Activated T-helper 2 cell treated with anti-CD3 and anti-CD28 coated beads, Interferon-gamma antibody, Interleukin-2, Interleukin-4, amounts not matched to agents 10 μg/mL and 5 μg/mL and 100 μg/mL, durations not matched to agents 14 hours and 24 hours and 36 hours (primary cell): ENCODE measurements at places on chromosomes 11 and 22.

- DNase-seq = no peak
These were observed 65.5 kb upstream of the THY1 start for GRCh38 chr11:119488256-119488995.

DNA sequence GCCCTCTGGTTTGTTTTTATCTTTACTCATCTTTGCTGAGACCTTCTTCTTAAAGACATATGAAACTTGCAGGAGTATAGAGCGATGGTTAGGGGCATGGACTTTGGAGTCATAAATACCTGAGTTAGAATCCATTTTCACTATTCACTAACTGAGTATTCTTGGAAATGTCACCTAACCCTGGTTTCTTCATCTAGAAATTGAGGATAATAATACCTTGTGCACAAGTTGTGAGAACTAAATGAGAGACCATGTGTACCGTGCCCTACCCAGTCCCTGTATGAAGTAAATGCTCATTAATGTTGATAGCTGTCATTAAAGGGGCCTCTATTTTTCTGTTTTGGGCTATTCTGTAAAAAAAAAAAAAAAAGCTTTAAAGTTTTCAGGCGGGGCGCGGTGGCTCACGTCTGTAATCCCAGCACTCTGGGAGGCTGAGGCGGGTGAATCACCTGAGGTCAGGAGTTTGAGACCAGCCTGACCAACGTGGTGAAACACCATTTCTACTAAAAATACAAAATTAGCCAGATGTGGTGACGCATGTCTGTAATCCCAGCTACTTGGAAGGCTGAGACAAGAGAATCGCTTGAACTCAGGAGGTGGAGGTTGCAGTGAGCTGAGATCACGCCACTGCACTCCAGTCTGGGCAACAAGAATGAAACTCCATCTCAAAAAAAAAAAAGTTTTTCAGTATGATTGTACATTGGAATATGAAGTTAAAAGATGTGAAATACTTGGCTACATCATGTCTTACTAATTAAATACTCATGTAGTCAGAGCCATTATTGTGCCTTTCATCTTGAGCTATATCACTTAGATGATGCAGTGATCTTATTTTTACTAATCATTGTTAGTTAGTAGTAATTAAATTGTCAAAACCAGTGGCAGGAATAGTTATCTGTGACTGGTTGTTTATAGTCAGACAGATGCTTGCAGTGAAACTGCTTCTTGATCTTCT, 95.0 kb downstream of the AMOTL1 start:
- DNase-seq = no peak

- no peak for DNase-seq
These were observed 24.8 kb upstream of the TSKU start for GRCh38 chr11:76758311-76758710.

- no peak for DNase-seq
These were observed 69.1 kb upstream of the MYOD1 start for GRCh38 chr11:17650127-17650911.

- DNase-seq = no peak
These were observed 1.4 kb upstream of the LHFPL7 start for GRCh38 chr22:24947881-24948280.

GRCh38 chr11:33669598-33670249, 30.9 kb downstream of the C11orf91 start:
- DNase-seq = no peak

- no peak for DNase-seq
These were observed 12.3 kb upstream of the MARK2 start for GRCh38 chr11:63826471-63827190.

DNA sequence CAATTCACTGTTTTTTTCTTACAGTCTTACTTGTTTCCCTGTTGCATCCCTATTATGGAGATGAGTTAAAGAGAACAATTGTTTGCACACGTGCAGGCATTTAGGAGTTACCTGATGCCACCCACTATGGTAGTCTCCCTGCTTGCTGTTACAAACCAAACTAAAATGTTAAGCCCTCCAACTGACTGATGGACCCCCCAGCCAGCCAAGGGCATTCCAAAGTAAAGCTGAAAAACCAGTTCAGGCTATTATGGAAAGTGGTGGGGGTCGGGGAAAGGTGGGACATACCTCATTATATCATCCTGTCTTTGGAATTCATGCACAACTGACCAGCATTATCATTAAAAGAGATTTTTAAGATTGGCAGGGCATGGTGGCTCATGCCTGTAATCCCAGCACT, 47.0 kb upstream of the GNAZ start:
- no peak for DNase-seq

DNA sequence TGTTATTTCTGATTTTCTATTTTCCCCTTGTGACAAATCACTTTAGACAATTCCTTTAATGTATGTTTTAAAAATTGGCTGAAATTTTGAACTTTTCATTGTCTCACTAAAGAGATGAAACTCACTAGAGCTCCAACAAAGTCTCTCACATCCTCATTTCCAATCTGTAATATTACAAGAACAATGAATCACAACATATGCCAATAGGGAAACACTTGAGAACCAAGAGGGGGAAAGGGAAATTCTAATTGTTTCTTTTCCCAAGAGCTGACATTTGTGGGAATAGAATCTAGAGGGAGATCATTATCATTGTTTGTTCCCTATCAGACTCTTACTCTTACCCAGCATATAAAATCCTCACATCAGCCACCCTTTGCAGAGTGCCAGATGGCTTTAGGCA, 28.2 kb downstream of the OR10D3 start:
- no peak for DNase-seq

GRCh38 chr11:117980720-117981119, 5.5 kb upstream of the IL10RA start:
- no peak for DNase-seq

DNA sequence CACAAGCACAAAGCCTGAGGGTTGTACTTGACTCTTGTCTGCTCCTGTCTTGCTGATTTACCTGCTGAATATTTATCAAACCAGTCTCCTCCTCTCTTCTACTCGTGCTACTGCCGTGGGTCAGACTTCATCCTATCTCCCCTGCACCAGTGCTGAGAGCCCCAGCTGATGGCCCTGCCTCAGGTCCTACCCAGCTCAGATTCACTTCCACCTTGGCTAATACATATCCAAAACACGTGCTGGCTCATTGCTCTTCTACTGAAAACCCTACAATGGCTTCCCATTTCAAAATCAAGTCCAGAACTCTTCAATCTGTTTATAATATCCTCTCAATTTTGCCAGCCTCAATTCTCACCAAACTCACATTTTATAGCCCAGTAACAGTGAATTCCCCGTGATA, 48.3 kb downstream of the RAB30 start:
- no peak for DNase-seq

- no peak for DNase-seq
These were observed 92.3 kb upstream of the TEAD1 start for GRCh38 chr11:12581923-12582322.
